Thyroid gland (tissue), 4 donors: ENCODE measurements at places on chromosomes 1 and 21. TPM values are rescaled to one million over a fixed set of nuclear protein-coding genes. Genes with fewer than 3 reads are reported as not detected.

Gene CNKSR1
- total RNA-seq, result 20.0 TPM

Gene HTR1D
- total RNA-seq, result not detected

Gene S100A7A
- not detected for total RNA-seq

Gene SPRR2F
- total RNA-seq, result not detected

Gene ZMYND12
- total RNA-seq, result 3.5 TPM

Gene PKP1
- total RNA-seq, result 0.54 TPM

Gene ZBTB8A
- total RNA-seq, result 11.2 TPM

Gene MATN1
- not detected for total RNA-seq

Gene CD34
- 30.2 TPM for total RNA-seq

Gene RAB13
- 41.6 TPM for total RNA-seq

Gene ELAPOR1
- 17.5 TPM for total RNA-seq

Gene VAMP4
- 16.3 TPM for total RNA-seq

Gene PROK1
- total RNA-seq, result not detected

Gene OR2G6
- not detected for total RNA-seq

Gene CGN
- 9.7 TPM for total RNA-seq

Gene C8B
- not detected for total RNA-seq

Gene CLEC20A
- total RNA-seq, result not detected

Gene SPOCD1
- 0.96 TPM for total RNA-seq

Gene COL8A2
- total RNA-seq, result 10.0 TPM

Gene SLC25A44
- total RNA-seq, result 14.5 TPM

Gene LRRC53
- total RNA-seq, result not detected

Gene SPRR2B
- not detected for total RNA-seq

Gene GJA5
- 4.6 TPM for total RNA-seq

Gene SPATA21
- total RNA-seq, result not detected

Gene NKAIN1
- not detected for total RNA-seq
